Mesothelial cell of epicardium (in vitro differentiated cells): ENCODE measurements at places on chromosomes 1 and 21.

DNA sequence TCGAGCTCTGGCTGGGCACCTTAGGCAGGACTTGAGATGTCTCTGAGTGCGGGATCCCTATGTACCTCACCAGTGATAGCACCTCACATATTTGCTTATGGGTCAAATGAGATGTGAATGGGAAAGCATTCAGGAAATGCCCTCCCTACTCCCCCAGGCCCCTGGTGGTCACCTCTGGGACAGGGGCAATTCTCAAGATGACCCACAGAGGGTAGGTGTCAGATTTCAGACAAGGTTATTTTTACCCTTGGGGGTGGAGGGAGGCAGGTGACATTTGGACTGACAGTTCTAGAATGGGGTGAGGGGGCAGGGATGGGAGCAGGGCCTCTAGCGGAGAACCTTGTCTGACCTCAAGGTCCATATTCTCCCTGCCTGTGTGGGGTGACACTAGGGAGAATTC is 27.1 kb downstream of the ACOT11 start:
- H3K27ac ChIP-seq = no peak overlapping the region
- no peaks in the 10 kb centered on the region for H3K27me3 ChIP-seq
- no peak for DNase-seq

GRCh38 chr1:248613742-248614141 is 16.2 kb upstream of the OR2T10 start:
- no peaks in the 10 kb centered on the region for H3K36me3 ChIP-seq
- no peaks in the 10 kb centered on the region for H3K27me3 ChIP-seq
- DNase-seq = no peak
- H3K27ac ChIP-seq = no peak overlapping the region
- H3K4me3 ChIP-seq = no peak overlapping the region
- H3K4me1 ChIP-seq = no peaks in the 10 kb centered on the region

GRCh38 chr1:30161953-30162352 is 561.4 kb downstream of the MATN1 start:
- no peak for DNase-seq
- H3K4me1 ChIP-seq = peaks cover 5% of the 10 kb centered on the region
- H3K27me3 ChIP-seq = peaks cover 44% of the 10 kb centered on the region
- no peaks in the 10 kb centered on the region for H3K36me3 ChIP-seq
- H3K4me3 ChIP-seq = no peak overlapping the region

- no peak overlapping the region for H3K27ac ChIP-seq
- no peak for DNase-seq
- no peaks in the 10 kb centered on the region for H3K36me3 ChIP-seq
- no peak overlapping the region for H3K4me3 ChIP-seq
- peaks cover 1% of the 10 kb centered on the region for H3K27me3 ChIP-seq
Observed at GRCh38 chr1:215526147-215526845, 40.8 kb upstream of the KCTD3 start.

- no peak for DNase-seq
- H3K36me3 ChIP-seq = no peaks in the 10 kb centered on the region
- H3K4me3 ChIP-seq = no peak overlapping the region
- no peak overlapping the region for H3K27ac ChIP-seq
Observed at GRCh38 chr1:116321766-116322175, 51.3 kb upstream of the ATP1A1 start.

- H3K27ac ChIP-seq = no peak overlapping the region
- no peak overlapping the region for H3K4me3 ChIP-seq
- H3K27me3 ChIP-seq = no peaks in the 10 kb centered on the region
Observed at GRCh38 chr21:23394458-23394857, 2212.8 kb downstream of the MRPL39 start.
